ENCODE measurements at places on chromosomes 5 and 9. TPM values are rescaled to one million over a fixed set of nuclear protein-coding genes. Genes with fewer than 3 reads are reported as not detected.

The SLC22A5 gene
- total RNA-seq, result 8.8 TPM

The ZNF300 gene
- 48.4 TPM for total RNA-seq

The PKD2L2 gene
- 0.46 TPM for total RNA-seq

The TMC1 gene
- 0.46 TPM for total RNA-seq

The PCA3 gene
- 1.4 TPM for total RNA-seq

The C5 gene
- total RNA-seq, result 6.9 TPM

The FSD1L gene
- 103 TPM for total RNA-seq

The MSX2 gene
- total RNA-seq, result 0.69 TPM

The WDR38 gene
- 2.1 TPM for total RNA-seq

The NMUR2 gene
- total RNA-seq, result not detected

The LIFR gene
- 107 TPM for total RNA-seq

The TIMD4 gene
- total RNA-seq, result 0.23 TPM

The PCDHGB6 gene
- 17.8 TPM for total RNA-seq

The GALNT12 gene
- total RNA-seq, result 2.5 TPM

The ADAMTS19 gene
- 15.2 TPM for total RNA-seq

The SPOCK1 gene
- 53.3 TPM for total RNA-seq

The IL11RA gene
- 7.2 TPM for total RNA-seq

The SPINK6 gene
- not detected for total RNA-seq

The POMT1 gene
- 48.7 TPM for total RNA-seq

The IL33 gene
- 17.5 TPM for total RNA-seq

The ENTREP1 gene
- total RNA-seq, result 7.8 TPM

The SLC36A3 gene
- total RNA-seq, result not detected

The C6 gene
- 1.6 TPM for total RNA-seq

The ANXA2R gene
- 1.6 TPM for total RNA-seq

The EPB41L4A gene
- total RNA-seq, result 51.2 TPM

The SMC5 gene
- 31.6 TPM for total RNA-seq

The GNA14 gene
- 1.4 TPM for total RNA-seq

The FBP1 gene
- total RNA-seq, result 1.2 TPM

The NTNG2 gene
- total RNA-seq, result 15.5 TPM

The FBP2 gene
- total RNA-seq, result 0.23 TPM

The COL5A1 gene
- 6.9 TPM for total RNA-seq

The DDX4 gene
- not detected for total RNA-seq

The PPP3R2 gene
- total RNA-seq, result 0.92 TPM

The IRX1 gene
- total RNA-seq, result 12.7 TPM

The AK8 gene
- total RNA-seq, result 3.5 TPM

The TMEM215 gene
- total RNA-seq, result 9.0 TPM

The PNPLA7 gene
- total RNA-seq, result 1.6 TPM

The CNTNAP3 gene
- 30.7 TPM for total RNA-seq

The SPINK4 gene
- not detected for total RNA-seq

The DCAF12 gene
- total RNA-seq, result 36.2 TPM

The PDCD1LG2 gene
- 0.23 TPM for total RNA-seq

The SIT1 gene
- total RNA-seq, result not detected

The PCDHGB2 gene
- 7.6 TPM for total RNA-seq

The LECT2 gene
- not detected for total RNA-seq

The ADAMTS12 gene
- total RNA-seq, result 5.8 TPM

The CA9 gene
- total RNA-seq, result 1.2 TPM

The SAPCD2 gene
- 4.2 TPM for total RNA-seq

The TNFSF8 gene
- 0.92 TPM for total RNA-seq

The SCAMP1 gene
- 280 TPM for total RNA-seq

The FIBCD1 gene
- 2.1 TPM for total RNA-seq

The PCSK1 gene
- 19.1 TPM for total RNA-seq

The JAKMIP2 gene
- total RNA-seq, result 55.6 TPM

The SLC9A3 gene
- total RNA-seq, result 1.4 TPM

The CDH9 gene
- 57.4 TPM for total RNA-seq

All from diencephalon (tissue), 1 donor.